ENCODE measurements at places on chromosomes 5 and 9.

DNA sequence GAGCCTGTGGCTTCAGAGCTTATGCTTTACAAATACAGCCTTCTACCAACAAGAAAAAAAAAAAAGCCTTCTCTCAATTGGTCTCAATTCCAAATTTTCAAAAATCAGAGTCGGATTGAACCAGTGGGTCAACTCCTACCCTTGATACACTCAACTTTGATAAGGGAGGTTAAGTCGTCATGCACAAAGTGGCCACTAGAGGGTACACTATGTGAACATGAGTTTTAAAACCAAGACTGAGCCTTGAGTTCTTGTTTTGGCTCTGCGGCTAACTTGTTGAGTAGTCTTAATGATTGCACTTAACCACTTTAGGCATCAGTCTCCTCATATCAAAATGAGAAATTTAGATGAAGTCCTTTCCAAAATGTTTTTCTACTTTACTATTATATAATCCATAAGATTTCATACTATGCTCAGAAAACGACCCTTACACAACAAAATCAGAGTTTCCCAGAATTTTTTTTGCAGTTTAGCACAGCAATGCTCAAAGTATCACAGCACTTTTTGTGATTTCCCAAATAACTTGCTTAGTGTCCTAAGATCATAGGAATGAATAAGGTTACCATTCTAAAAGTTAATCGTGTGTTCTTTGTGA lies 92.9 kb upstream of the MTAP start:
- H3K36me3 ChIP-seq, result no peaks in the 10 kb centered on the region
- H3K4me3 ChIP-seq, result no peak overlapping the region
- no peaks in the 10 kb centered on the region for H3K27me3 ChIP-seq
- no peaks in the 10 kb centered on the region for H3K4me1 ChIP-seq
- H3K27ac ChIP-seq, result no peak overlapping the region

GRCh38 chr9:120891245-120891883 lies 14.4 kb upstream of the PHF19 start:
- no peaks in the 10 kb centered on the region for H3K36me3 ChIP-seq
- no peaks in the 10 kb centered on the region for H3K4me1 ChIP-seq
- no peak for DNase-seq
- H3K27me3 ChIP-seq, result no peaks in the 10 kb centered on the region
- H3K4me3 ChIP-seq, result no peak overlapping the region

DNA sequence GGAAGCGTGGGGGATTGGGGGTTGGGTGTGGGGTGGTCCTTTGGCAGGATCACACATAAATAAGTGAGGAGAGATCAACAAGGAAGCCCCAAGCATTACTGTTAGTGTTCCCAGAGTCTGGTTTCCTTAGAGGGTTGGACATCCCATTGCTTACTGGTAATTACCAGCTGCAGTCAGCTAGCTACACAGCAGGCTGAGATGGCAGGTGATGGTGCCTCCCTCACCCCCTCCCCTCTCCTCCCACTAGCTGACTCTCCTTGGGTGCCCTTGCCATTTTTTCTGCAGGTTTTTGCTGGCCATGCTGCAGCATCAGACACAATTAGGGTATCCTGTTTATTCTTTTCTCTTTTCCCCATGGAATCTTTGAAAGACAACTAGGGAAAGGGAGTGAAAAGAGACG lies 107.5 kb upstream of the TLR4 start:
- no peaks in the 10 kb centered on the region for H3K27me3 ChIP-seq
- H3K4me3 ChIP-seq, result no peak overlapping the region
- H3K36me3 ChIP-seq, result no peaks in the 10 kb centered on the region
- no peak overlapping the region for H3K27ac ChIP-seq
- H3K4me1 ChIP-seq, result no peaks in the 10 kb centered on the region

DNA sequence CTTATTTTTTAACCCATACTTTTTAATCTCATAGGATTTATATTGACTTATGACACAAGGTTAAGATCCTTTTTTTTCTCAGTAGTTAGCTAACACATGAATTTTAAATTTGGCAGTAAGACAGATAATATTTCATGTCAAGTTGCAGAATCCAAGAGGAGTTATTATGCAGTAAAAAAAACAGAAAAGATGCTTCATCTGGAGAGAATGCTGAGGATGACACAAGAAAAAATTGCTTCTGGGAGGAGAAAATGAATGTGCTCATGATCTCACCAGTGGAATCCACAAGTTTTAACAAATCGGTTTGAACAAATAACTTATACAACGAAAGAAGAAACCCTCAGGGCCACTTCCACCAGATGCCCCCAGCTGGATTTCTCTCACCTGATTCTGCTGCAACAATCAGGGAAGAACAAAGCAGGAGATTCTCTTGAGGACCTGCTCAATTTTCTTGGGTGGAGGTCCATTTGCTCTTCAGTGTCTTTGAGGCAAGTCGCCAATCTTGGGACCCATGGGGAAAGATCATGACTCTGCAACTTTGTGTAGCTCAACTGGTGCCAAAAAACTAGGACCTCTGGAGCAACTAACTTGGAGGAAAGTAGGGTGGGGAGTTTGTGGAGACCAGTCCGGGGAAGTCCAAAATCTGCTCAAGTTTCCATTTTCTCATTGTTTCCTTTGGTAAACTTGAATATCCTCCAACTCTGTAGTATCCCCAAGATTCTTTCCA lies 50.5 kb upstream of the TNFSF15 start:
- no peak overlapping the region for H3K4me3 ChIP-seq
- H3K27ac ChIP-seq, result no peak overlapping the region
- H3K4me1 ChIP-seq, result peaks cover 26% of the 10 kb centered on the region

DNA sequence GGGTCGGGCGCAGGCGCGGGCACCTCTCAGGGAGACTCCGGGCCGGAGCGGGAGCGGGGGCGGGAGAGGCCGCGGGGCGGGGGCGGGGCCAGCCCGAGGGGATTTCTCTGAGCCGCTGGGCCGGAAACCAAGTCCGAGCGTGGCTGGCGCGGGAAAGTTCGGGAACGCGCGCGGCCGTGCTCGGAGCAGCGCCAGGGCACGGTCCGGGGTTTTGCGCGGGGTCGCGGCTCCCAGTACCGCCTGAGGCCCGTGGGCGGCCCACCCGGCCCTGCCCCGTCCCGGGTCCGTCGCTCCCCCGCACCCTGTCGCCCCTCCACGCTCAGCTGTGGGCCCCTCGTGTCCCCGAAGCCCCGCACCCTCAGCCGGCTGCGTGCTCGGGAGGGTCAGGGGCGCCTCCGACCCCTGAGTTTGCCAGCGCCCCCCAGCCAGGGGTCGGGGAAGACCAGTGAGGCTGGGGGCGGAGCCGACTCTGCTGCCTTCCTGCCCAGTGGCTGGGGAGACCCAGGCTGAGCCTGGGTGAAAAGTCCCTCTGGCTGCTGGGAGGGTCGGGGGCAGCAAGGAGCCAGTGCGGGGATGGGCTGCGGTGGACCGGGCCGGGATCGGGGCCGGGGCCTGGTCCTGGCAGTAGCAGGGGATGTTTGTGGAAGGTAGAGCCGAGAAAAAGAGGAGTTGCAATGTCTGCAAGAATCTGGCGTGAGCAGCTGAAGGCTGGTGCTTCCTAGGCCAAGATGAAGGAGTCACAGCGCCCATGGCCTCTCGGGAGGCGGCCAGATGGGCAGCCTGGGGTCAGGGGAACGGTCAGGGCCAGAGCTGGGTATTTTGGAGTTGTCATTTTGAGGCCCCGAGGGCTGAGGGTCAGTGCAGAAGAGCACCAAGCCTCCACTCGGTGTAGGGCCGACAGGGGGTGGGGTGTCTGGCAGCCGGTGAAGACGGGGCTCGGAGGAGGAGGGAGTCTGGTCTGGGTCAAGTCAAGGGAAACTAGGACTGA lies 588 bp downstream of the TRAF2 start:
- no peak for DNase-seq
- peaks cover 21% of the 10 kb centered on the region for H3K4me1 ChIP-seq
- peak overlapping the region; percentile 90 for H3K27ac ChIP-seq
- no peaks in the 10 kb centered on the region for H3K36me3 ChIP-seq

DNA sequence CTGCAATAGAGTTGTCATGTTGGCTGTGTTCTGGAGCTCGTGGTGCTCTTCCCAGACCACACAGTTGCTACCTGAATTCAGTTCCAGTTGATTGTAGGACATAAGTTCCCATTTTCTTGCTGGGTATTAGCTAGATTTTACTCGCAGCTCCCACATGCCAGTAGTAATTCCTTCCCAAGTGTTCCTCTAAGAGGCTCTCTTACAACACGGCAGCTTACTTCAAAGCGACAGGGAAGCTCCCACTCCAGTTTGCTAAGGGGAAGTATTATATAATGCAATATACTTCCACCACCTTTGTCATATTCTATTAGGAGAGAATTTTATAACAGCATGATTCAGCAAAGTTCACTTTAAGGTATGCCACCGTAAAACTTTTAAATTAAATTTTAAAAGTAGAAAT lies 623.0 kb downstream of the SLCO4C1 start:
- no peaks in the 10 kb centered on the region for H3K27me3 ChIP-seq
- DNase-seq, result no peak
- no peaks in the 10 kb centered on the region for H3K36me3 ChIP-seq
- H3K27ac ChIP-seq, result no peak overlapping the region
- no peak overlapping the region for H3K4me3 ChIP-seq

DNA sequence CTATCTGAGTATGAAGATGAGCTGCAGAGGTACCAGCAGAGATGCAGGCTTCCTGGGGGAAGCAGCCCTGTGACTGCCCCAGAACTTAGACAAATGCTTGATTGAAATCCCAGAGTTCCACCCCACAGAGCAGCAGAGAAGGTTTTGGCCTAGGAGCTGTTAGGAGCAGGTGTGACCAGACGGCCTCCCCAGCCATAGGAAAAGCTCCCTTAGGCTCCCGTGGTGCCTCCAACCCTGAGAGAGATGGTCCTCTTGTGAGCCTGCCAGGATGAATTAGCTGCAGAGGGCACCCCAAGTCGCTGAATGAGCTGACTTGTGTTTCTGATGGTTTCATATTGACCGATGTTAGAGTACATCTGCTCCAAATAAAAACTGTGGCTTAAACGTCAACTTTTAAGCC lies 22.1 kb downstream of the NTRK2 start:
- H3K36me3 ChIP-seq, result no peaks in the 10 kb centered on the region
- no peak overlapping the region for H3K4me3 ChIP-seq
- no peak for DNase-seq
- H3K4me1 ChIP-seq, result no peaks in the 10 kb centered on the region
- H3K27ac ChIP-seq, result no peak overlapping the region
- no peaks in the 10 kb centered on the region for H3K27me3 ChIP-seq

- no peak overlapping the region for H3K27ac ChIP-seq
- peaks cover 3% of the 10 kb centered on the region for H3K4me1 ChIP-seq
- no peak for DNase-seq
- H3K27me3 ChIP-seq, result no peaks in the 10 kb centered on the region
- H3K4me3 ChIP-seq, result no peak overlapping the region
Measured at GRCh38 chr5:173099461-173099860, 43.3 kb downstream of the CREBRF start.

- H3K4me1 ChIP-seq, result 0 out of 2 replicates have a peak, but pooled peaks cover 10% of the 10 kb centered on the region
- no peaks in the 10 kb centered on the region for H3K27me3 ChIP-seq
- DNase-seq, result no peak
- no peak overlapping the region for H3K4me3 ChIP-seq
- H3K27ac ChIP-seq, result no peak overlapping the region
Measured at GRCh38 chr5:170511551-170512258, 7.9 kb downstream of the KCNIP1 start.

DNA sequence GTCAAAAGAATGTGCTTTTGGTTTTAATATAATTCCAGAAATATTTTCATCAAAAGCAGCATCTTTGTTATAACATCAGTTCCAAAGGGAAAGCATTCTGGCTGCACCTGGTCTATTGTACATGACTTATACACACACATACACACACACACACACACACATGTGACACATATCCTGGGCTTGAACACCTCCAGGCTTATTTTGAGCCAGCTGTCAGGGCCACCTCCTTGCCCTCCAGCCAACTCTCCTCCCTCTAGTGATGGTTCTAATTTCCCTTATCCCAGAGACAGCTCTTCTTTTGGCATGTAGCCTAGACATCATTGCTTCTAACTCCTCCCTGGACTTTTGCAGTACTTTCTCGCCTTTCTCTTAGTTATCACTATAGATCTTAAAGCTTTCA lies 115.0 kb downstream of the PIK3R1 start:
- H3K27ac ChIP-seq, result no peak overlapping the region
- no peaks in the 10 kb centered on the region for H3K36me3 ChIP-seq
- no peak for DNase-seq

DNA sequence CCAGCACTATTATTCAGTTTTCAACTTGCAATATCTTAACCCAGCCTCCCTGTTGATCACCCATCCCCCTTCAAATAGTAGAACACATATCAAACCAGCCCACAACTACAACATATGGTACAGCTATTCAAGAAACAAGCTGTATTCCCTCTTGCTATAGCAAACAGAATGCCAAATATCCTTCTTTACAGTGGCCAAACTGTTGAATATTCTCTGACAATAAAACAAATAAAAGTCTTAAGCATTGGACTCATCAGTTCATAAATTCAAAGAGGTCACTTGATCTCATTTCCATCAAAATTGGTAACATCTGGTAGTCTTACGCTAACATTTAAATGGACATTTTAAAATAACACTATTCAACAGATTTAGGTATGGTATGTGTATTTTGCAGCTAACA lies 350.8 kb downstream of the EFNA5 start:
- no peaks in the 10 kb centered on the region for H3K27me3 ChIP-seq
- no peaks in the 10 kb centered on the region for H3K4me1 ChIP-seq
- no peaks in the 10 kb centered on the region for H3K36me3 ChIP-seq
- no peak overlapping the region for H3K4me3 ChIP-seq

GRCh38 chr5:122101636-122102285 lies 23.7 kb upstream of the LOX start:
- no peaks in the 10 kb centered on the region for H3K4me1 ChIP-seq
- no peaks in the 10 kb centered on the region for H3K36me3 ChIP-seq
- H3K27me3 ChIP-seq, result no peaks in the 10 kb centered on the region
- H3K27ac ChIP-seq, result no peak overlapping the region

GRCh38 chr9:9552665-9553064 lies 1060.1 kb downstream of the PTPRD start:
- H3K4me1 ChIP-seq, result no peaks in the 10 kb centered on the region
- H3K27me3 ChIP-seq, result no peaks in the 10 kb centered on the region
- no peaks in the 10 kb centered on the region for H3K36me3 ChIP-seq
- no peak overlapping the region for H3K27ac ChIP-seq

DNA sequence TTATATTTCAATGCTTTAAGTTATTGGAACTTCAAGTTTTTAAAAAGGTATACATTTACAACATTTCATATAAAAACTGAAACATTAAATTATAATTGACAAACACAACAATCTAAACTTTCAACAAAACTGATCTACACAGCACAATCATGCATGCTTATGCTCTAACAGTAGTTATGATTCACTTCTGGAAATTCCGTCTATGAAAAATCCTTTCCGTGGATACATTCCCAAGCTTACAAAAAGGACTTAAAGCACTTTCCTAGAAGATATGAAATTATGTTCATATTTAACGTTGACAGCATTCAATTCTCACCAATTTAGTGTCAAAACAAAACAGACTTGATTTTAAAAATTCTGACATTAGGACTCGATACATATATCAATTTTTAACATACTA lies 3.7 kb downstream of the HNRNPH1 start:
- H3K27ac ChIP-seq, result no peak overlapping the region
- H3K36me3 ChIP-seq, result peaks cover 11% of the 10 kb centered on the region
- DNase-seq, result no peak
- H3K27me3 ChIP-seq, result no peaks in the 10 kb centered on the region
- H3K4me3 ChIP-seq, result no peak overlapping the region

Data from Caco-2 (cell line).